RPMI8226 (cell line): ENCODE measurements at places on chromosomes 6 and 20.
A peak's percentile ranks its signal among the peaks of the same experiment; 100 is the strongest.

DNA sequence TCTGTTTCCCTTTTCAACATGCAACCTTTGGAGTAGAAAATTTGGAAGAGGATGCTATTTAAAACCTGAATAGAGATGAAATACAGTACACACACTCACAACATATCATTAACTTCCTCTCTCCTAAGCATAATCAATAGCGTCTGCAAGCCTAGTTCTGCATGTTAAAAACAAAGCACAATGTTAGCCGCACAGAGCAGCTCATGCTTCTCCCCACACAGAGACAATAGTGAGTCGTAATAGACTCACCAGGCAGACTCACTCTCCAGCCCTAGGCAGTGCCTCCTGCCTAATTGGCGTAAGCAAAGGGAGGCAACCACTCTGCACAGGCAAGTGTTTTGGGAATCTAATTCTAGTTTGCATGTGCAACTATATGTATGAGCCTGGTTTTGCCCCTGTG, 45.8 kb upstream of the ARID1B start:
- no peak for DNase-seq

- DNase-seq = no peak
Measured at GRCh38 chr20:17708675-17709360, 9.1 kb downstream of the BANF2 start.

GRCh38 chr6:144434308-144434990, 149.3 kb downstream of the UTRN start:
- no peak for DNase-seq

- no peak for DNase-seq
Measured at GRCh38 chr6:139373928-139374356, 506 bp downstream of the CITED2 start.

- DNase-seq = no peak
Measured at GRCh38 chr6:170253226-170253909, 37.5 kb downstream of the DLL1 start.

DNA sequence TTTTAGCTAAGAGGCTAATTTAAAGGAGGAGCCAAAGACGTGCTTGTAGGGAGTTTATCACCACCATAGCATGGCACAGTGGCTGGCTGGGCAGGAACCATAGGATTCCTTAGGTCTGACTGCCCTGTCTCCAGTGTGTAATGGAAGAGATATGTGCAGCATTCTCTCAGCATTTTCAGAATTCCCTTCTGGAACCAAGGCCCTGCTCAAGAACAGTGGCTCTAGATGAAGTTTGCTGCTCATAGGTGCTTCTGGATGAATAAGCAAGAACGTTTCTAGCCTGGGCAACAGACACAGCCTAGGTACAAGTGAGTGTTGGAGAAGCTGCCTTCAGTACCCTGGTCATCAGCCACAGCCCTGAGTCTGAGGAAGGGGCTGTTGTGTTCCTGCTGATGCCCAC, 69.1 kb downstream of the LCA5 start:
- DNase-seq = no peak

- DNase-seq = no peak
Measured at GRCh38 chr6:127058027-127058426, 60.4 kb upstream of the RSPO3 start.

GRCh38 chr6:129623008-129623732, 86.8 kb downstream of the ARHGAP18 start:
- DNase-seq = no peak

GRCh38 chr6:143579703-143580102, 68.2 kb upstream of the FUCA2 start:
- DNase-seq = no peak

- DNase-seq = no peak
Measured at GRCh38 chr6:81786150-81786549, 33.7 kb upstream of the TENT5A start.

- no peak for DNase-seq
Measured at GRCh38 chr20:61049684-61050083, 202.4 kb upstream of the CDH4 start.

GRCh38 chr6:31144296-31144969, 5.6 kb upstream of the PSORS1C2 start:
- no peak for DNase-seq

- peak; percentile 75 for DNase-seq
Measured at GRCh38 chr6:150600301-150601017, 774 bp downstream of the PLEKHG1 start.

- DNase-seq = no peak
Measured at GRCh38 chr6:125815080-125815910, 24.5 kb downstream of the NCOA7 start.

- peak; percentile 72 for DNase-seq
Measured at GRCh38 chr20:55140631-55141030, 665.2 kb downstream of the DOK5 start.

DNA sequence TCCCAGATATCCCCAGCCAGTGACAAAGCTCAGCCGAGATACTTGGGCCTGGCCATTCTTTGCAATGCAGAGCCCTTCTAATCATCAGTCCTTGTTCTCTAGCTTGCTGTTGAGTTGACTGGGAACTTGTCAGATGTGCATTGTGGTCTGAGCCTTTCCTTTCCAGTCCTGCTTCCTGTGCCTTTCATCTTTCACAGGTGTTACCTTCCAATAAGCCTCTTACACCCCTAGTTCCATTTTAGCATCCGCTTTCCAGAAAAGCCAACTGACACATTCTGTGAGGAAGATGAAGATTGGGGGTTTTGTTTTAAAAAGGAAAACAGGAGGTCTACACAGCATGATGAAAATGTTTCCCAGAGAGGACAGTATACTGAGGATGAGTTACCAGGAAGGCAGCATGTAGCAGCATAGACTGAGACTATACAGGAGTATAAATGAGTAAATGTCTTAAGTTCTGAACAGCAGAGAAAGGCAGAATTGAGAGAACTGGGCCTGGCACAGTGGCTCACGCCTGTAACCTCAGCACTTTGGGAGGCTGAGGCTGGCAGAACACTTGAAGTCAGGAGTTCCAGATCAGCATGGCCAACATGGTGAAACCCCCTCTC, 5.6 kb upstream of the CEP85L start:
- no peak for DNase-seq

- DNase-seq = no peak
Measured at GRCh38 chr6:160102956-160103824, 18.4 kb upstream of the SLC22A1 start.

DNA sequence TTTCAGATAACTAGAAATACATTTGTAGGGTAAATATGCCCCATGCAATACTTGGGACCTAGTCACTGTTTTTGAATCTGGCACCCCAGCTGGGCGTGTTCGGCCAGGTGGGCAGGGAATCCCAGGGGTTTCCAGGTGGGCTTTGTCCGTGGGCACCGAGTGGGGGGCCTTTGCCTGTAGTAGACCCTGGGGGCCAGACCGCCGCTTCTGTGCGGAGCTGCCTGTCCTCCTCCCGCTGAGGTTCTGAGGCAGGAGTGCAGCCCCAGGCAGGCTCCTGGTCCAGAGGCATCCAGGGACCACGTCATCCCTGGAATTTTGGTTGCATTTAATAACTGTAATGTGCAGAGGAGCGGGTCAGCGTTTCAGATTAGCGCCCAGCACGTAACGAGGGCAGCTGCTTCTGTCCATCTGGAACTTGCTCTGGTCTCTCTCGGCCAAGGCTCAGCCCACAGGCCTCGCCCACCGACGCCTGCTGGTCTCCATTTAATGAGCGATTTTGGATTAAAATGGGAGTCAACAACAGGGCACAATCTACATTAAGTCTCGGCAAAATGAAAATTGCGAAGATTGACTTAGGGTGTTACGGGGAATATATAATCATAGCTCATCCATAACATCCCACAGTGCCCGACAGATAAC, 12.8 kb downstream of the BHLHE23 start:
- no peak for DNase-seq

DNA sequence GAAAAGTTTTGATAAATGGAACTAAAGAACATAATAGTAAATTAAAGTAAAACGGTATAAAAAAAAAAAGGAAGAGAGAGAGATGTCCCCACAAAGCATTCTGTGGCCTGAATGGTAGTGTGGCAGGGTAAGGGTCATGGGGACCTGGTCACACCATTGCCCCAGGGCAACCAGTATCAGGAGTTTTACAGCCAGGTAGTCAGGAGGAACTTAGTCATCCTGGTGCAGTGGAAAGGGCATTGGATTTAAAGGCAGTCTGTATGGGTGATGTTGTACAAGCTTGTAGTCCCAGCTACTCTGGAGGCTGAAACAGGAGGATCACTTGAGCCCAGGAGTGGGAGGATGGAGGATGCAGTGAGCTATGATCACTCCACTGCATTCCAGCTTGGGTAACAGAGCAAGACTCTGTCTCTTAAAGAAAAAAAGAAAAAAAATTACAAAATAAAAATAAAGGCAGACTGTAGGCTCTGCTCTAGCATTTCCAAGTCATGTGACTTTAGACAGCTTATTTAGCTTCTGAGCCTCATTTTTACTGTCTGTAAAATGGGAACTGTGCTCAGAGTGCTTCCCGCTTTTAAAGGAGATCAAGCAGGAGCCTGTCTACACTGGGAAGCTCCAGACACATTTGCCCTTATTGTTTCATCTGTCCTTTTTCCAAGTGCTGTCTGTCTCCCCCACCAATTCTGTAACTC, 112.8 kb upstream of the ARMC2 start:
- DNase-seq = no peak

GRCh38 chr6:113291751-113292445, 565.2 kb upstream of the MARCKS start:
- no peak for DNase-seq

GRCh38 chr6:4672772-4673171, 103.4 kb upstream of the CDYL start:
- no peak for DNase-seq

- DNase-seq = peak; percentile 64
Measured at GRCh38 chr6:142819603-142820337, 125.2 kb downstream of the HIVEP2 start.

- DNase-seq = peak; percentile 41
Measured at GRCh38 chr6:52534966-52535390, 41.9 kb downstream of the TRAM2 start.

DNA sequence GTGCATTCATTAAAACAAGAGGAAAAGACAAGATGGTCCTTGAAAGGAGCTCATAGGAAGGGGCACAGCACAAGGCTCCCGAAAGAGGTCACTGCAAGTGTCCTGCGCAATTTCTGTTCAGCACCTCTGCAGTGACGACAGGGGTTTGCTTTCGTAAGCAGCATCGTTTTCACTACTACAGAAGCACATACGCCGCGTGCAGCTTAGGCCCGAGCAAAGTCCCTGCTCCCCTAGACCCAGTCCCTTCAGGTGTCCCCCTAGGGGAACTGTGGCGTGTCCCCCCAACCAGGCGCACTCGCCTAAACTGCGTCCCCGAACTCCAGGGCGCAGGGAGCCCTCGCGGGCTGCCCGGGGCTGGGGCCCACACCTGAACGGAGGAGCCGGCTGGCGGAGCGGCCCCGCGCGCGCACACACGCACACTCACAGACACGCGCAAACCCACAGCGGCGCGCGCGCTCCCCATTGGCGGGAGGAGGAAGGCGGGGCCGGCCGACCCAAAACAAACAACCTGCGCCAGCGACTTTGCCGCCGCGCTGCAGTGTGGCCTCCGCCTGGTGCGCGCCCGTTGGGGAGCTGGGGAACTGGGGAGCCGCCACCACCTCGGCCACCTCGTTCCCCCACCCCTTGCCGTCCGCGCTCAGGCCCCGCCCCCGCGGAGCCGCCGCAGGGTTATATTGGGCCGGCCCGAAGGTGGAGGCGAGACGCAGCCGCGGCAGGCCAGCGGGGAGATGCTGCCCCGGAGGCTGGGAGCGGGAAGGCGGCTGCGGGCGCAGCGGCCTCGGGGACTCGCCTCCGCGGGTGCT, at the start of gene FOXQ1:
Gene FOXQ1 (plus strand): TSS at position 699 of the 803 bp plus-strand sequence. CDS start 607 bp downstream, outside the sequence.
- peak; percentile 14 for DNase-seq

DNA sequence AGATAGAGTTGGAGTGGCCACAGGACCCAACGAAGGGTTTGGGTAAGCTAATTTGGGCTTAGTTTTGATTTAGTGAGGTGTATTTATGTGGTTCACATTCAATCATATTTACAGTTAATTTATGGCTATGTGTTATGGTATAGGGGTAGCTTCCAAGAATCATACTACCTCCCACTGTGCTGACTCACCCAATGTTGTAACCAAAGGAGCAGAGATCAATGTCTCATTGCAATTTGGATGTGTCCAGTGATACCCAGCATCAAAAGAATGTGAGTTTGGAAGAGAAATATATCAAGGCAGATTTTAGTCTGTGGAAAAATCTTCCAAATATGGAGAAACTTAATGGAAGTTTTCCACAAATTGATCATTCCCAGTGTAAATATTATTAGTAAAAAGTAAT, 25.3 kb upstream of the SMIM8 start:
- DNase-seq = no peak

GRCh38 chr6:151722342-151722741, 85.1 kb upstream of the ESR1 start:
- DNase-seq = no peak

- no peak for DNase-seq
Measured at GRCh38 chr20:36234771-36235320, 1.4 kb upstream of the AAR2 start.

- no peak for DNase-seq
Measured at GRCh38 chr6:26198722-26199056, 111.5 kb downstream of the HFE start.

DNA sequence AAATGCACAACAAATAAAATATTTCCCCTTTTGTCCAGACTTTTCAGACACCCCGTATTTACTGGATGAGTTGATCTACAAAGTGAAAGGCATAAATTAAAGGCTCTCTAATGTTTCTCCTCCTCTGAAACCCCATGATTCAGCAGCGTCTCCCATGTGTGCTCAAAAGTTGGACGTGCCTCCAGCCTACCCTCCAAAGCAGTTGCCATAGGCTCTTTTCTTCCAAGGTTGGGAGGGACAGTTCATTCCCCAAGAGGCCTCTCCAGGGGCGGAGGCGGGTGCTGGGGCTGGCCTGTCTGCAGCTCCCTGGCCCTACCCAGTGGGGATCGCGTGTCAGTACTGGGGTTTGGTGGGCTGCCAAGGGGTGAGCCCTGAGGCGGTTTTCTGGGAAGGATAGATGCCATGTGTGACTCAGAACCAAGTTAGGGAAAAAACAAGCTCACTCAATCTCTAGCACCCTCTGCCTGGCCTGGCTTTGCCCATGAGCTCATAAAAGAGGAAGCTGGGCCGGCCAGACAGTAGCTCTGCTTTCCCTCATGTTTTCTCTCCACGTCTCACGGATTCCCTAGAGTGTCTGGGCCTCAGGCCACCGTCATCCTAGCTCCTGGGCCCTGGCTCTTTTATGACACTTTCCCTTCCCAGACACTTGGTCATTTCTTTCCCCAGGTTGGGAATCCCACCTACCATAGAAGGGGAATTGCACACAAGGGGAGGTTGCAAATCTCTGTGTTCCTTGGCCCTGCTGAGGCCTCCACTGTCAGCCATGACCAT, 8.0 kb upstream of the IER3 start:
- peak; percentile 49 for DNase-seq

- peak; percentile 51 for DNase-seq
Measured at GRCh38 chr6:142945446-142946180, 637 bp upstream of the HIVEP2 start.

DNA sequence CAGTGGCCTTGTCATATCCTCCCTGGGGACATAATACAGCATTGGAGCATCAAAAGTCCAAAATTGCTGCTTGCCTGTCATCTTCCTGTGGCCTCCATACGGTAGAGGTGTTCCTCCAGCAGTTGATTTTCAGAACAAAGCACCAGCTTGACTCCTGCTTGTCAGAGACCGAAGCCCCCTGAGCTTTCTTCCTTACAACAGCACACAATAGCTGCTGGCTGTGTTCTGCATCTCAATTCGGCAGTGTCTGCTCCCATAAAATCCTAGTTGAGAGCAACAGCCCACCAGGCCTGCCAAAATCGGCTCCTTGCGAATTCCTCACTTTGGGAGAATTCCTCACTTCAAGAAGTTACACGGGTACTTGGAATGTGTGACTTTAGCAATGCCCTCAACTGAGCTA, 372.9 kb downstream of the SAMD5 start:
- DNase-seq = no peak
